ENCODE measurements at places on chromosomes 16 and 17. TPM values are rescaled to one million over a fixed set of nuclear protein-coding genes. Genes with fewer than 3 reads are reported as not detected.

NPIPA8 gene
- total RNA-seq: not detected

RAMP2 gene
- 7.6 TPM for total RNA-seq

TBC1D3 gene
- total RNA-seq: not detected

ARL17B gene
- 5.7 TPM for total RNA-seq

HCRT gene
- not detected for total RNA-seq

TP53TG3C gene
- total RNA-seq: not detected

TERB1 gene
- total RNA-seq: not detected

DNA sequence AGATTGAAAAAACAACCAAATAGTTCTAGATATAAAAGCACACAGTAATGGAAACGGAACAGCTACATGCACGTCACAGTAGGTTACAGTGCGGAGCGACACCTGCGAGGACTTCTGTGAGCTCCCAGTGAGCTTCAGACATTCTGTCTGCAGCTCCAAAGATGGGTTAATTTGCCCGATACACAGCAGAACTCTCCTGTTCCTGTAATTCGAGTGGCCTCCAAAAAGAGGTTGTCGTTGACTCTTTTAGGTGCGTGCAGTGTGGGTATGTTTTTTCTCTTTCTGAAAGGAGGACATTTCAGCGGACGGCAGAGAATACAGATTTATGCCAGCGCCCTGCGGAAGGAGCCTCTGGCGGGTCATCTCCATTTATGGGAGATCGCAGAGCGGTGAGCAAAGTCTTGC, 2.9 kb downstream of the OR1F1 start:
- no peak for DNase-seq

GRCh38 chr16:30418350-30419181, 11.2 kb downstream of the ZNF771 start:
- no peak for DNase-seq

- no peak for DNase-seq
Measured at GRCh38 chr17:30191072-30191471, 44.4 kb downstream of the SLC6A4 start.

Data from body of pancreas (tissue), 4 donors.